NCI-H1930 (cell line): ENCODE measurements at places on chromosomes 1 and 21.

- no peak for DNase-seq
These were observed 9.9 kb upstream of the ZBTB17 start for GRCh38 chr1:15985611-15986297.

GRCh38 chr1:6256645-6257044 is 4.3 kb downstream of the GPR153 start:
- no peak for DNase-seq

- DNase-seq = no peak
These were observed 513.6 kb downstream of the USP25 start for GRCh38 chr21:16243396-16243795.

DNA sequence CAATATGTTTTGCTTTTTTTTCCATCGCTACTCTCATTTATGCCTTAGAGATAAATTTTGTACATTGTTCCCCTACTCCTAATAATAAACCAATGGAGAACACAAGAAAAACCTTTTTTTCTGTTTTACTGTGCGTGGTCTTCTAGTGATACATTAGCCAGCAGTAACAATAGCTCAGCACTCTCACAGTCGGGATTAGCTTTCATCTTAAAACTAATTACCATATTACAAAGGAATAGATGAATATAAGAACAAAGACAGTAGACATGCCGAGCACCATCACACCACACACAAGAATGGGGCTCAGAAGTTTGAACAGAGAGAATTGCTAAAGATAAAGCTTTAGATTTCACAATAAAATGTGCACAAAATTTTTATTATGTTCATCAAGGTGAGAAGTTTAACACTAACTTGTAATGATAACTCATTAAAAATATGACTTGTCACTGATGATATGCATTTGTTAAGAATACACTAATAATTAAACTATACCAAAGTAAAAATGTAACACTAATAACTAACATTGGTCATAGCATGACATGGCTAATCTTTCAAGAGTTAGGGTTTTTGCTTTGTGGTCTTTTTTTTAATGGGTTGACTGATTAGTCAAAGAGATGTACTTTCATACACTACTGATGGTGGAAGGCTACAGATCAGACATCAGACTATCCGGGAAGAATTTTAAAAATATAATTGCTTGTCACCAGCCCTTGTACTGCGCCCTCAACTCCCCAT is 61.8 kb downstream of the EXTL2 start:
- DNase-seq = no peak

DNA sequence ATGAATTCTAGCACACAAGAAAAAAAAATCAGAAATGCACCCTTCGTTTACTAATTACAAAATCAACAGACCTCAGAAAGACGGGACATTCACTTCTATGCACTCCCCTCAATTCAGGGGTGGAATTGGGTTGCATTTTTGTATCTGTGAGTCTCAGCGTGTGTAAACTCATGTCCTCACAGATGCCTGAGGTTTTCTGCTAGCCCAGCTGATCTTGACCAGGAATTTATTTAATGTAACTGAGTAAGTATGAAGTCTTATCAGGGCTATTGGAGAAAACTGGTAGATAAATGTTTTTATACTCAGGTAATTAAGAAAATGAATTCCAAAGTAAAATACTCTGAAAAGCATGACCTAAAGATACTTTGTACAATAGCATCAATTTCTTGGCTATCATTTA is 167.7 kb downstream of the RUNX1 start:
- no peak for DNase-seq

DNA sequence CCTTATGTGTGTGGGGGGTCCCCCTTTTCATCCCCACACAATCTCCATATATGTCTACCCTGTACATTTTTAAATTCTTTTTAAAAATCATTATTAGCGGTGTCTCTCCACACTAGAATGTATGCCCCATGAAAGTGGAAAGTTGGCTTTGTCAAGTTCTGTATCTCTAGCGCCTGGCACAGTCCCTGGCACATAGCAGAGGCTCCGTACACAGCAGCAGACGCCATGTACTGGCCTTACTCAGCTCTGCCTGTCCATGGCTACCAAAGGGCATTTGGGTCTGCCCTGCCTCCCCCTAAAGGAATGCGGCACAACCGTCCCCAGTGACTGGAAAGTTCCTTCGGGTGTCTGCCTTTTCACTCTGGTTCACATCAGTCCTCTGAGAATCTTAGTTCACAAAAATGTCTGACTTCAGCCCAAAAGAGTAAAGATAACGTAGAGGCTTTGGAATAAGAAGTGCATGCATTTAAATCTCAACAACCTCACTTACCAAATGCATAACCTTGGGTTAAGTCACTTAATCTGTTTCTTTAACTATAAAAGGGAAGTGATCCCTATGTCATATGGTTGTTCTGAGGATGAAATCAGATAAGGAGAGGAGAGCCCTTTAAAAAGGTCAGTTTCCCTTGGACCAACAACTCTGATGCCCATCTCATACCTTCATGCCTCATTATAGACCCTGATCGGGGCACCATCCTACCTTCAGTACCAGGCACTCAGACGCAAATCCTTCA is 61.1 kb downstream of the CD46 start:
- no peak for DNase-seq

- DNase-seq = no peak
These were observed 672 bp downstream of the BCL2L15 start for GRCh38 chr1:113886417-113887401.

- no peak for DNase-seq
These were observed 85.5 kb downstream of the RAB3GAP2 start for GRCh38 chr1:220186752-220187151.

DNA sequence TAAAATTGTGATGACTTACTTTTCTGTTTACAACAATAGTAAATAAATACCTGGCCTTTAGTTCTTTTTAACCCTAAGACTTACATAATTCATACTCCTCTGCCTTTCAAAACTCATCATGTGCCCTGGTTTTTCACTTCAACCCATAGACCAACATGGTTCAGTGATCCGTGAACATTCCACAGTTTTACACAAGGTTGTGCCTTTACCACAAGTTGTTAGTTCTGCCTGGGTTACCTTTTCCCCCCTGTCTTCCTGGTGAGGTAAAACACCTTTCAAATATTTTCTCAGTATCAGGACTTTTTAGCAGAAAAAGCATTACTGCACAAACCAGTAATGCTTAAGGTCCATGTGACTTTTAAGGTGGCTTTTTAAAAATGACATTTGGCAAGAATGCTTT is 1466.4 kb downstream of the PLA2G4A start:
- no peak for DNase-seq

DNA sequence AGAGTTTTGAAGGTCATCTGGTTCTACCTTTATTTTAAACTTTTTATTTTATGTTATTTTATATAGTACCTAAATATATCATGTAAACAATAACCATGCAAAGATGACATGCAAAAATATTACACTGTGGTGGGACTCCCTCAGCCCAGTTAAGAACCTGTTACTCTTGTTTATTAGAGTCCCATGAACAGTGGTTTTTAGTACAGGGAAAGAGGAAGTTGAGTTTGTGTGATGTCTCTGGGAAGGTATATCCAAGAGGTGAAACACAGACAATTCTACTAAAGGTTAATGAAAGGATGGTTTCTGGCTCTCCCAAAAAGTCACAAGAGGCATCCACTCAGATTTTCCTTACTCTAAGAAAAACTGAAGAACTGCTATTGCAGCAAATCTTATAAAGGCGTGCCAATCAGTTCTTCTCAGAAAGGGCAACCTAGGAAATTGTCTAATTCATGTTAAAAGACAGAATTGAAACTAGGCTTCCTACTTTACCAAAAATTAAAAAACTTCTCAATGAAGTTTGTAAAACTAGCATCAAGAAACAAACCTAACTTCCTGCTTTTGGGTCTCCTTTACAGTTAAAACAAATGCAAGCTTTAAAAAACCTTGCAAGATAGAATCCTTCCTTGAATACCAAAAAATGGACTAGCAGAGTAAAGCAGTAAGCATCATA is 19.9 kb downstream of the GFI1 start:
- no peak for DNase-seq

- peak; percentile 15 for DNase-seq
These were observed 10.2 kb downstream of the ADAM30 start for GRCh38 chr1:119885903-119886783.

- DNase-seq = peak; percentile 29
These were observed 959 bp upstream of the SDC3 start for GRCh38 chr1:30909365-30910068.
